ENCODE measurements at places on chromosomes 1 and 21.
A peak's percentile ranks its signal among the peaks of the same experiment; 100 is the strongest.

DNA sequence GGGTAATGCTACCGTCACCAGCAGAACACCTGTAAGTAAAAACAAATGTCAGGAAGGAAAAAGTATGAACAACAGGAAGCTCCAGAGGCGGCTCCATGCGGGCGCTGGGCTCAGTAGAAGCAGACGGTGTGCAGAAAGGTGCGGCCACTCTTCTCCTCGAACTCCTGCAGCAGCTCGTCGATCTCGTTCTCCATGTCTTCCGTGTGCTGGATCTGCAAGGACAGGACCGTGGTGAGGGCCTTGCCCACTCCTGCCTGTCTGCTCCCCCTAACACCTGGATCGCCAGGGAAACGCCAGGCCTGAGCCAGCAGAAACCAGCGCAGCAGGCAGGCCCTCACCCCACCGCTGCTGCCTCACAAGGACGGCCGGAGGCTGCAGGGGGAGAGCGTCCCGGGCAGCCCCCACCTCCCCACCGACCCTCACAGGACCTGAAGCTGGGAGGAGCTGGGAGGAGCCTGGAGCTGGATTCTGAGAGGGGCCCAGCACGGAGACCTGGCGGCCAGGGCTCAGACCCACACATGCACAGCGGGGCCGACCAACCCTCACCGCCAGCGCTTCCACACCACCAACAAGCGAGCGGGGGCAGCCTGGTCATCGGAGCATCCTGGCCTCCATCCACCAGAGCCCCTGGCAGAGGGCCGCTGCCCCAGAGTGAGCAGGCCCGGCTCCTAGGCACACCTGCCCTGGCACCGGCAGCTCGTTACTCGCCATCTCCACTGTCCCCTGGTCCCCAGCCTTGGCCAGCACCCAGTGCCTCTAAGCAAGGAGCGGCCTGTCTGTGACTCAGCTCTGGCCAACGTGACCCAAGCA lies 1.7 kb upstream of the TMEM240 start:
- no peak for DNase-seq

DNA sequence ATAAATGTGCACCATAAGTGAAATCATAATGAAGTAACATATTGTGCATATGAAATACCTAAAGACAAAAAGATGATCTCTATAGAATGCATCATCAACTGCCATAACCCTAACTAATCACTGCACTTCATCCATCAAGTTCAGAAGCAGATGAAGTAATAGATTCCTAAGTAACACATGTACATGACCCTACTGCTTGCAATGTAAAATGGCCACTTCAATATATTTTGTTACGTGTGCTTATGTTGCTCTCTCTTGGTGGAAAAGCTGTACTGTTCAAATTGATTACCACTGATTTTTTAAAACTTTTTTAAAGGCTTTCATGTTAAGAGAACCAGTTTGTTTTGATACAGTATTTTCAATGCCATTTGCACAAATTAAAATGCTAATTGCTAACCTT lies 141.8 kb downstream of the TTLL7 start:
- DNase-seq = peak; percentile 47

- DNase-seq = no peak
Observed at GRCh38 chr1:17735348-17735747, 19.8 kb upstream of the ACTL8 start.

- no peak for DNase-seq
Observed at GRCh38 chr1:112548547-112548946, 39.8 kb downstream of the WNT2B start.

DNA sequence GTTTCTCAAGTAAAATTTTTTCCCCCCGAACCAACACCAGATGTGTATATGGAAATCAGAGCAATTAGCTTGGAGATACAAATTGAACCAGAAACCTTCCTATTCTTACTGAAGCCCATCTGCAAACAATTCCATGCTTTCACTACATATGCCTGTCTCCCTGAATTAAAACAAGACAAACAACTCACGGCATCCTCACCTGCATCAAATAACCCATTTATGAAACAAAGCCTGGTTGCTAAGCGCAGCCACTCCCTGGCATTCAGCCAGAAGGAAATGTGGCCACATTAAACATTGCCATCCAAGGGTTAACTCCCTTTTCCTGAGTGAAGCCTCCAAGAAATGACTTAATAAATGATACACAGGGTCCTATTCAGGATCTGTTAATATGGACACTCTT lies 55.3 kb downstream of the APP start:
- DNase-seq = peak; percentile 95

GRCh38 chr1:167332503-167332902 lies 111.8 kb downstream of the POU2F1 start:
- DNase-seq = no peak

GRCh38 chr1:204316164-204316563 lies 43.6 kb downstream of the PLEKHA6 start:
- DNase-seq = no peak

- DNase-seq = no peak
Observed at GRCh38 chr1:97926017-97926708, 5.3 kb upstream of the DPYD start.

- DNase-seq = no peak
Observed at GRCh38 chr1:155650231-155650757, 38.3 kb downstream of the YY1AP1 start.

- DNase-seq = no peak
Observed at GRCh38 chr1:107871259-107871658, 93.7 kb downstream of the VAV3 start.

- DNase-seq = no peak
Observed at GRCh38 chr1:232965124-232965911, 14.9 kb downstream of the NTPCR start.

- DNase-seq = no peak
Observed at GRCh38 chr1:100134872-100135271, 1.9 kb downstream of the TRMT13 start.

- DNase-seq = no peak
Observed at GRCh38 chr1:201307231-201307630, 23.9 kb downstream of the PKP1 start.

DNA sequence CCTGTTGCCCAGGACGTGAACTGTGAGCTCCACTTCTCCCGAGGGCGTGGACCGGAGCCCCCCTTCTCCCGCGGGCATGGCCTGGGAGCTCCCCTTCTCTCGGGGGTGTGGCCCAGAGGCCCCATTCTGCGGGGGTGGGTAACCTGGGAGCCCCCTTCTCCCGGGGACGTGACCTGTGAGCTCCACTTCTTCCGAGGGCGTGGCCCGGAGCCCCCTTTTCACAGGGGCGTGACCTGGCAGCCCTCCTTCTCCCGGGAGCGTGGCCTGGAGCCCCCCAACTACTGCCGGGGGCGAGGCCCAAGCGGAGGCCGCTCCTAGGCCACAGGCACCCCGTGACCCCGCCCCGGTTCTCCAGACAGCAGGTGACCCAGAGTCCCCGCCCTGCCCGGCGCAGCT lies 320 bp downstream of the C1orf174 start:
- no peak for DNase-seq

DNA sequence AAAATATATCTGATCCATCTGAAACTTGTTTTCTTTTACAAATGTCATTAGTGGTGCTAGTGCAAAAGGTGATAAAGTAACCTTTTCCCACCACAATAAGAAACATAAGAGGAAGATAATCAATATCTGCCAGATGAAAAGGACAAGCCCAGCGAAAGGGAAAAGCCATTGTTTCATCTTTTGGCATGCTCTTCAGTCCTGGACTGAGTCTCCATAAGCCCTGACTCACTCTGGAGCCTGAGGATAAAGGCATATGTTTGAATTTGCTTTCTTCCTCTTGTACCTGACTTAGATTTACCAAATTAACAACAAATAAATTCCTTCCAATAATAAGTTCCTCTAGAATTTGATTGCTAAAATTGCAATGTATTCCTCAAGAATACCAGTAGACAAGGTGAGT lies 13.6 kb downstream of the DNAJC11 start:
- DNase-seq = no peak

Data from NCI-H1092 treated with DMSO at 0.1 percent for 48 hours (cell line).